Activated naive CD4-positive, alpha-beta T cell treated with Interleukin-2 at 50 U/mL for 16 hours (primary cell): ENCODE measurements at places on chromosomes 6 and 20.
A peak's percentile ranks its signal among the peaks of the same experiment; 100 is the strongest.

GRCh38 chr6:109381061-109381746 is 1.1 kb downstream of the CD164 start:
- DNase-seq, result peak; percentile 12

DNA sequence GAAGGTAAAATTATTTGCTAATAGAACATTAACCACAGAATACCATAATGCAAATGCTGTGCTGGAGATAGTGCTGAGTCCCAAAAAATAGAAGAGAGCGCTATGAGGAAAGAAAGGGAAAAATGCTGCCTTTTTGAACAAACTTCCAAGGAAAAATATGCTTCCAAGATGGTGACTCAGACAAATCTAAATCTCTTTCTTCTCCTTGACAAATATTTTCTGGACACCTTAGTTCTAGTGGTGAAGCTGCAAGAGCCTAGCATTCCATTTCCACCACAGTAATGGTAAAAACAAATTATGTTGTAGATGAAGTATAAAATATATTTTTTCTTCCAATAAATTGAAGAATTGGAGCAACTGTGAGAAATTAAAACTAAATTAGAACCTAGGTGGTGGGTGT is 155.6 kb upstream of the TBX18 start:
- no peak for DNase-seq

GRCh38 chr6:46325561-46326530 is 155.1 kb upstream of the ENPP5 start:
- no peak for DNase-seq

DNA sequence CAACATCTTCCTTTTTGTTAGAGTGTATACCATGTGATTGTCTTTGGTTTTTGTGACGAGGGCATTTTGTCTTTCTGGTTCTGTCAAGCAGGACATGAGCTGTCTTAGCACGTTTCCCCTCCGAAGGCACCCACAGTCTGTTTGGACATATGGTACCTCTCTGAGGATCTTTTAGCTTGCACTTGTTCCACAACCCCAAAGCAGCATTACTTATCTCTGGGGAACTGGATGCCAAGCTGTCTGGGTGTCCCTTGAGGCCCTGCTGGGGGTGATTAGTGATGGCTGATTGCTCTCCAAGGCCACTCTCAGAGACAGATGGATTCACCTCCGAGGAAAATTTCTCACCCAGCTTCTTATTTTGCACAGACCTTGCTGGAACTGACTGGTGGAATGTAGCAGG is 445.0 kb upstream of the CHD6 start:
- DNase-seq, result no peak

- no peak for DNase-seq
Observed at GRCh38 chr20:47358672-47359529, 2.4 kb upstream of the ZMYND8 start.

DNA sequence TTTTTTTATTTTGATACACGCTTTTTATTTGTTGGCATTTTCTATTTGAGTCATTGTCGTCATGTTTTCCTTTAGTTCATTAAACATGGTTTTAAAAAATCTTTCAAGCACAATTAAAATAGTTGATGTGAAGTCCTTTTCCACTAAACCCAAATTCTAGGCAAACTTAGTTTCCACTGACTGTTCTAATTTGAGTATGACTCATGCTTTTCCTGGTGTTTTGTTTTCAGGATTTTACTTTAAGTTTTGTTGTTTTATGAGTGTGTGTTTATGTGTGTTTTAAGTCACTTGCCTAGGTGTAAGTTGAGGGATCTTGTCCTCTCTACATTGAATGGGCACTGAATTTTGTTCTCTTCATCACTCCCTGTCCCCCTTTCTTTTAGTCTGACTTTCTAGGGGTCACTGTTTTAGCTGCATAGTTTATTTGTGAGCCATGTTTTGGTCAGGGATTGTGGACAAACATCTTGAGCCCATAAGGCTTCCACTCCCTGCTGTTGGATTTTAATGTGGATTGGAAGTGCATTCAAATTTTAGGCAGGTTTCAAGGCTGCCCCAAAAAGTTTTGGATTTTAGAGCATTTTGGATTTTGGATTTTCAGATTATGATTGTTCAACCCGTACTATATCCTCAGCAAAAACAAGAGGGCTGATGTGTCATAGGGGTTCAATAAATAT is 94.8 kb downstream of the CDYL start:
- DNase-seq, result no peak

DNA sequence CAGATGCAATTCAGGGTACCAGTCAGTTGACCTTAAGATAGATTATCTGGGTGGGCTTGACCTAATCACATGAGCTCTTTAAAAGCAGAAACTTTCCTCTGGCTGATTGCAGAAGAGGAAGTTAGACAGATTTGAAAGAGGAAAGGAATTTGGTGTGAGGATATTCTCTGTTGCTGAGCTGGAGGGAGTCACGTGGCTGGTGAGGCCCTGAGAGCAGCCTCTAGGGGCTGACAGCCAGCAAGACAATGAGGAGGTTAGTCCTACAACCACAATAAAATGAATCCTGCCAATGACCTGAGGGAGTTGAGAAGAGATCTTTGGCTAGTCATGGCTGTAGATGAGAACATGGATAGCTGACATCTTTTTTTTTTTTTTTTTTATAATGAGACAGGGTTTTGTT is 87.0 kb upstream of the B3GAT2 start:
- no peak for DNase-seq

DNA sequence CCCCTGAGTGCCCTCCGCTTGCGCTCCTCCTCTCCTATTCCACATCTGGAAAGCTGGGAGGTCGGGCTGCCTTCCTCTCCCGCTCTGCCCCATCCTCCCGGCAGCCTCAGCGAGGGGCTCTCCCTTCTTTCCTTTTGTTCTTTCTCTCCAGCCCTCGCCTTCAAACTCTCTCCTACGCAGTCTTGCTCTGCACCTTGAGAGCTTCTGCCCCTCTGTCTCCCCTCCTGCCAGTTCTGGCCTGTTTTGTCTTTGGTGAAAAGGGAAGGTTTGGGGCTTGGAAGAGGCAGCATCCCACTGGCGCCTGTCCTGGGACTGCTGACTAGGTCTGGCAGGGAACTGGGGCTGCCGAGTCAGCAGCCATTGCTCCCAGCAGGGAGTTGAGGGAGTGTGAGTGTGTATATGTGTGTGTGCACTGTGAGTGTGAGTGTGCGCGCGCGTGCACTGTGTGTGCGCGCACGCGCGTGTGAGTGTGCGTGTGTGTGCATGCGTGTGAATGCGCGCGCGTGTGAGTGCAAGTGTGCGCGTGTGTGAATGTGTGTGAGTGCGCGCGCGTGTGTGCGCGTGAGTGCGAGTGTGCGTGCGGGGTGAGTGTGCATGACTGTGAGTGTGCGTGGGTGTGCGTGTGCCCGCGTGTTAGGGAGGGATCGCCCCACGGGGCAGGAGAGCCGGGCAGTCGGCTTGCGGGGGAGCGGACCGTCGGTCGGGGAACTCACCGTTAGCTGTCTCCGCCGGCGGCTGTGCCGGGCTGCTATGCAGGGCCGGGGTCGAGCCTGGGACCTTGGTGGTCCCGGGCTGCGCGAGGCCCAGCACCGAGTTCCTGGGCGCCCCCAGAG is 523 bp downstream of the CPXM1 start:
- no peak for DNase-seq

DNA sequence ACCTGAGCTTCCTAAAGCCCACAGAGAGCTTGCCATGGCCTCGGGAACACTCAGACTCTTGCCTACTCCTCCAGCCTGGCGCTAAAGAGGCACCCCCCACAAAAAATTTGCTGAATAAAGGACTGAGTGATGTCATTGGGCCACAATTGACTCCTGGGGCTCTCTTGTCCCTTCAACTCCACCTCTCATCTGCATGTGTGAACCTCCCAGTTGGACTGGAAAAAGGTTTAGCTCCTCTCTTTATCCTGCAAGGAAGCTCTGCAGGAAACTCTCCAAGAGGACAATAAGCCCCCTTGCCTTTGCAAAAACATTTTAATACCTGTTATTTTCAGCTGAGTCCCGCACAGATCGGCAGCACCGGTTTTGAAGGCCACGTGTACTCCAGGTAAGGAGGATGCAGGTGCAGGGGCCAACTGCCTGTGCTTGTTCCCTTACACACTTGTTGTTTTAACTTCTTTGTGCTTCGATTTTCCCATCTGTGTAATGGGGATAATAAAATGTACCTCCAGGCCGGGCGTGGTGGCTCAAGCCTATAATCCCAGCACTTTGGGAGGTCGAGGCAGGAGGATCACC is 107.3 kb downstream of the TFAP2C start:
- no peak for DNase-seq

GRCh38 chr6:16399158-16399557 is 160.8 kb downstream of the GMPR start:
- no peak for DNase-seq

- DNase-seq, result no peak
Observed at GRCh38 chr6:117495869-117496268, 13.4 kb downstream of the DCBLD1 start.

DNA sequence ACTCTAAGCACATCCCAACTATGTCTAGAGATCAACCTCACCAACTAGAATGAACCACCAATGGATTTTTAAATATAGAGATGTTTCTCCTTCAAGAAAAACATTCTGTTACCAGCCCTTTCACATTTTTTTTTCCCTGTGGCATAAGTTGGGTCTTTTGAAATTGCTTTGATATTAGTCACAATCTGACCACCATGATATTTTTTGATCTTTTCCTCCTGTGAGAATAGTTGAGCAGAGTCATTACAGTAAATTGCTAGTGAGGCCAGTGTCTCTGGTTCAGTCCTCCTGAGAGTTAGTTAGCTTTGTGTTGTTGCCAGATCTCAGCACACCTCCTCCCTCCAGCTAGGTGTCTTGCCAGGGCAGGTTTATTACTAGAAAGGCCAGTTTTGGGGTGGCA is 79.7 kb upstream of the MYLIP start:
- DNase-seq, result no peak

GRCh38 chr6:157298216-157298724 is 25.0 kb downstream of the TMEM242 start:
- DNase-seq, result no peak

- DNase-seq, result no peak
Observed at GRCh38 chr6:35108309-35108885, 32.7 kb downstream of the TCP11 start.

DNA sequence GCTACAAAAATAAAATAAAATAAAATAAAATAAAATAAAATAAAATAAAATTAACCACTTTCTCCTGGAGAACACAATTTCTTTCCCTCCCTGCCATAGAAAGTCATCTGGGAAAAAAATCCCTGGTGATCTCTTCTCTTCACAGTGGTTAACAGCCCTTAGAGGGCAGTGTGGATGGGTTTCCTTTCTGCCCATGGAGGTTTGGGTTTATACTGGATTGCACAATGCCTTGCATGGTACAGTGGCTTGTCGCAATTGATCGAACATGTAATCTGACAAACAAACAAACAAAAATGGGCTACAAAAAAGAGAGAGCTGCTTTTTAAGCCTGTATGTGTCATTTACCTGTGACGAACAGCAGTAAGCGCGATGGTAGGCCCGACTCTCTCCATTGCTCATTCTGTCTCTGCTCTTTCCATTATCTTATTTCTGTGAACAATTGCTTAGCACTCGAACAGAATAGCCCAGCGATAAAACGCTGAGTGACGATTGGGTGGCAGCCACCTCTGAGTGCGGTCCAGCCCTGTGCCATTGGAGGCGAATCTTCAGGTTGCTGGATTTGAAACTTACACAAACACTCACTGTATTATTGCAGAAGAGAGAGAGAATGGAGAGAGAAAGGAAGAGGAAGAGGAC is 166.1 kb downstream of the CD83 start:
- no peak for DNase-seq

DNA sequence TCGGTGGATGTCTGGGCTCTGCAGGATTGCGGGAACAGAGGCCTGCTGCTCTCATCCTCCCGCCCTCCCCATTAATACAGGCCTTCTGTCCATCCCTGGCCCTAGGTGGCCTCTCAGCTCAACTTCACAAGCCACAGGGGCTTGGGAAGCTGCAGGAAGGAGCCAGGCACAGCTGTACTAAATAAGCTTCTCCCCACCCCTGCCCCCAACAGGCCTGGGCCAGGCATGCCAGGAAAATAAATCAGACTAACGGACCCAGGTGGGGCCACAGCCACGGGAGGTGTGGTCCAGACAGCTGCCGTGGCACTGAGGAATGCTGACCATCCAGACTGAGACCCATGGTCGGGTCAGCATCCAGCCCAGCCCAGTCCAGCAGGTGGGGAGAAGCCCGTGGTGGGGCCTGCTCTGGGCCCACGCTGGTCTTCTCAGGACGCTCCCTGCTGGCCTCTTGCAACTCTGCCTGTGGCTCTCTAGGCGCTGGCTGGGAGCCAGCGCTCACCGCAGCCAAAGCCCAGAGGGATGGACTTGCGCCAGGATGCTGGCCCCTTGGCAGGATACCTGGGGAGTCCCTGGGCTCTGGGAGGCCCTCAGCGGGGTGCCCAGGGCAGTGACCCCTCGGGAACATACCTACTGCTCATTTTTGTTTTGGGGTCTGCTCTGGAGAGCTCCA is 8.6 kb upstream of the YTHDF1 start:
- no peak for DNase-seq

- DNase-seq, result peak; percentile 60
Observed at GRCh38 chr6:138692058-138692977, 81.3 kb upstream of the CCDC28A start.

GRCh38 chr6:57209030-57209429 is 13.1 kb downstream of the RAB23 start:
- DNase-seq, result no peak

DNA sequence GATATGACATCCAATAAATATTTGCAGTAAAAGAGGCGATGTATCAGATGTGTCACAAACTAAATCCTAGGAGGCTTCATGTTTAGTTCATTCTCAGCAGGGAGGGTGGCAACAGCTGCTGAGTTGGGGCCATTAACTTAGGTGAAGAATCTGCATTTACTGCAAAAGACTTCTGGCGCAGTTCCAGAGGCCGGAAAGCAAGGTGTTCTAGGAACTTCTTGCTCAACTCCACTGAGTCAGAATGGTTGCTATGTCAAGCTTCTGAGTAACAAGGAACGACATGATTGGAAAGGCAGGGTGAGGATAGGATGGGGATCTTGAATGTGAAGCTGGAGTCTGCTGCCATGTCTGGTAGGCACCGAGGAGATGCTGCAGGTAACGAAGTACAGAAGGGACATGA is 11.7 kb downstream of the ADNP start:
- no peak for DNase-seq

GRCh38 chr20:15708984-15709598 is 864.2 kb downstream of the KIF16B start:
- DNase-seq, result peak; percentile 27

GRCh38 chr6:33073431-33073871 is at the start of gene HLA-DPA1:
HLA-DPA1 (minus strand) TSS chr6:33073649.
- DNase-seq, result peak; percentile 41

GRCh38 chr6:150756173-150756572 is 109.3 kb upstream of the MTHFD1L start:
- no peak for DNase-seq
